IPS DF 6.9 (cell line): ENCODE measurements at places on chromosomes 5 and 9.

- H3K36me3 ChIP-seq, result no peaks in the 10 kb centered on the region
- H3K27ac ChIP-seq, result no peak overlapping the region
- no peaks in the 10 kb centered on the region for H3K27me3 ChIP-seq
- H3K4me3 ChIP-seq, result no peak overlapping the region
- DNase-seq, result no peak
Observed at GRCh38 chr5:74257645-74258313, 382.7 kb downstream of the ENC1 start.

DNA sequence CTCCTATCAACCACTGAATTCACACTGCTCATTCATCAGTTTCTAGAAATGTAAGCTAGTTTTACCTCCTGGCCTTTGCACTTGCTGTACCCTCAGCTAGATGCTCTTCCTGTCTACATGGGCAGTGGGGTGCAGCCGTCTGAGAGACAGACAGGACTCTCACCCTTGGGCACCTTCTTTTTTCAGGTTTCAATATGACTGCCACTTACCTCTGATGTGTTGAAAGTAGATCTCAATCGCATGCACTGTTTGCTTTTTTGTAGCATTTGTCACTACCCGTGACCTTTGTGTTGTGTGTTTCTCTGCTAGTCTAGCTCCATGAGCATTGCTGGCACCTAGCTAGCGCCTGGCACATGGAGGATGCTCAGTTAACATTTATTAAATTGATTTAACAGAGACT, 403.1 kb upstream of the TRPC7 start:
- no peak overlapping the region for H3K4me3 ChIP-seq
- no peaks in the 10 kb centered on the region for H3K4me1 ChIP-seq
- H3K36me3 ChIP-seq, result no peaks in the 10 kb centered on the region

DNA sequence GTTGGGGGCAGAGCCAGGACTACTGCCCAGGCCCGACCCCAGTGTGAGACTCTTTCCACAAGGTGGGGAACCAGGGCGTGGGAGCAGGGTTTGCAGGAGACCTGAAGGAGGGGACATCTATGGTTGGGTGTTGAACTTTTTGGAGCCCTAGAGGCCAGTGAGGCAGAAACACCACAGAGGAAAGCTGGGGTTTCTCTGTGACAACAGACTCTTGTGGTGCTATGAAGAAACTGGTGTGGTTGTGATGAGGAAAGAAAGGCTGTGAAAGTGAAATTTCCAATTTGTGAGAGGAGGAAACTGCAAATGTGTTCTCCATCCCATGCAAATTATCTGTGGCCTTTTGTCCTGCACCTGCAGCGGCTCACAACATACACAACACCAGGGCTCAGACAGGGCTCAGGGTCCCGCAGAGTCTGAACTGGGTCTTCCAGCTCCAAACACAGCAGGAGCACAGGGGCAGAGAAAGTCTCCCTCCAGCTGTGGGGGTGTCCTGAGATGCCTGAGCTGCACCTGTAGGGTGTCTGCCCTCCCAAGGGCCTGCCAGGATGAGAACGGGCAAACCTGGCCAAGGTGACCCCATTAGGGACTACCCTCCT, 51.4 kb upstream of the GRHPR start:
- H3K27me3 ChIP-seq, result no peaks in the 10 kb centered on the region
- no peaks in the 10 kb centered on the region for H3K36me3 ChIP-seq
- H3K27ac ChIP-seq, result no peak overlapping the region

DNA sequence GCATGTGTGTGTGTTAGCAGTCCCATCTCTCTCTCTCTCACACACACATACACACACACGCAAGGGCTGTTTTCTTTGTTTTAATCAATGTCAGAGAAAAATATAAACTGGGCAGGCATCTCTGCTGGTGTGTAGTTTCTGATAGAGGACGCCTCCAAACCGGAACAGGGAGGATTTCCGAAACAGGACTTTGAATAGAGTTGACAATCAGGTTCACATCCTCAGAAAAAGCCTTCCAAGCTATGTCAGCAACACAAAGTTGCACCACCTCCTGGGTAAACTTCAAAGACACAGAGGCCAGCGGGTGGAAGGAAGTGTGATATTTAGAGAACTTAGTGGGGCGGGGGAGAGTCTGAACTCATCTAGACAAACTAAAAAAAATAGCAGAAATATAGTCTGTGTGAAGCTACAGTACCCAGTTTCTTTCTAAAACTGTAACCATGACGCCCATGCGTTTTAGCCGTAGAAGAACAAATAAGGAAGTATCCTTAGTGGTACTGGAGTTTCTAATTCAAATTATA, 1.2 kb downstream of the ST8SIA4 start:
- H3K36me3 ChIP-seq, result no peaks in the 10 kb centered on the region
- peaks cover 28% of the 10 kb centered on the region; the same call in 1 of the 2 replicates for H3K27me3 ChIP-seq
- no peak overlapping the region for H3K27ac ChIP-seq
- H3K4me3 ChIP-seq, result no peak overlapping the region
- H3K4me1 ChIP-seq, result no peaks in the 10 kb centered on the region; the same call in 1 of the 2 replicates

DNA sequence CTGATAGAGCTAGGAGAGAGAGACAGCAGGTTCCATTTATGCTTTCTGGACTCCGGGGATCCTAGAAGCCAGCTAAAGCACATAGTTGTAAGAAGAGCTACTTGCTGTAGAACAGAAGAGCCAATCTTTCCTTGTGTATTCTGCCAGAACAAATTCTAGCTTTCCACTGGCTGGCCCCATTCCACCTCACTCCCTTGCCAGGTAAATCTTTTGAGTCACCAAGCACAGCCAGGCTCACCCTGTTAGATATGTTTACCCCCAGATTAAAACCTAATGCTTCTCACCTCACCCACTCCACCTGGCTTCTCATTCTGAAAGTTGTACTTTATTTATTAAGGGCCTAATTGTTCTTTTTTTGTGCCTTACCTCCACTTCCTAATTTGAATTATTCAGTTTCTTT, 48.9 kb upstream of the CHD1 start:
- H3K4me3 ChIP-seq, result no peak overlapping the region
- no peak for DNase-seq
- no peaks in the 10 kb centered on the region for H3K4me1 ChIP-seq
- H3K36me3 ChIP-seq, result no peaks in the 10 kb centered on the region

GRCh38 chr9:130561056-130561455, 18.3 kb upstream of the FUBP3 start:
- no peaks in the 10 kb centered on the region for H3K27me3 ChIP-seq
- H3K4me3 ChIP-seq, result no peak overlapping the region
- no peaks in the 10 kb centered on the region for H3K36me3 ChIP-seq
- no peak overlapping the region for H3K27ac ChIP-seq
- DNase-seq, result no peak

- no peaks in the 10 kb centered on the region for H3K27me3 ChIP-seq
- no peak overlapping the region for H3K27ac ChIP-seq
- H3K4me3 ChIP-seq, result no peak overlapping the region
- no peak for DNase-seq
- H3K36me3 ChIP-seq, result no peaks in the 10 kb centered on the region
Observed at GRCh38 chr5:135312255-135312935, 86.6 kb downstream of the MACROH2A1 start.

GRCh38 chr5:67921004-67921601, 294.5 kb upstream of the PIK3R1 start:
- no peaks in the 10 kb centered on the region for H3K36me3 ChIP-seq
- H3K4me3 ChIP-seq, result no peak overlapping the region
- H3K27ac ChIP-seq, result no peak overlapping the region
- H3K27me3 ChIP-seq, result no peaks in the 10 kb centered on the region
- DNase-seq, result no peak

DNA sequence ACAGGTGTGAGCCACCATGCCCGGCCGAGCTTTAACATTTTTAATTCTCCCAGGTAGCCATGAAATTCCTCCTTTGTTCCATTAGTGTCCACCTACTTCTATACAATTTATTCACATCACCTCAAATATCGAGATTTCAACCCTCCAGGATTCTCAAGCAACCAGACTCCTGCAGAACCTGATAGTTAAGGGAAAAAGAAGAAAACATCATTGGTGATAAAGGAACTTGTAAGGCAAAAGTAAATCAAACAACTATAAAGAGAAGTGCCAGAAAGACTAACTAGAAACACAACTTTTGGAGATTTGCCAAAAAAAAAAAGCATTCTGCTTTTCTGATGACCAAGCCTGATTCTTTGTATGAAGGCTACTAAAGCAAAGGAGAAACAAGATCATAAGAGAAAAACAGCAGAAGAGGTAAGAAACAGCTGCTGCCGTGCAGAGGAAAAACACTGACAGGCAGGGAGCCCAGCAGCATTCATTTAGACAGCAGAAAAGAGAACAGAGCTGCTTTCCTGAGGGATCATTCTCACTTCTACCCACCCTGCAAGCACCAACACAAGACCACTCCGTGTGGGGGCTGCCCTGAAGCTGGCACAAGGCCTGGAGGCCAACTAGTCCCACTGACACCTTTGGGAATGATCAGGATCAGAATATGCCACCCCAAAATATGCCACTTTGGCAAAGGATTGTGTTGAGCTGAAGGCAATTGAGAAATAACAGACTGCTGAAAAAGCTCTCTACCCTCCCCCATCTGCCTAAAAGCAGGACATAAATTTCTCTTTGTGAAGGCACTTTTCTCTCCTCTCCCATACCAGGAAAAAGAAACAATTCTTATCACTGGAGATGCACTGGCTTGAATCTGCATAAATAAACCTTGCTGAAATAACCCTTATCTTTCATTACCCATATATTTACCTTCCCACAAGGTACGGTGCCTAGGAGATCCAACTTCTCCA, 75.1 kb downstream of the ALDH7A1 start:
- no peak overlapping the region for H3K4me3 ChIP-seq
- DNase-seq, result no peak
- no peaks in the 10 kb centered on the region for H3K36me3 ChIP-seq
- H3K27me3 ChIP-seq, result no peaks in the 10 kb centered on the region

DNA sequence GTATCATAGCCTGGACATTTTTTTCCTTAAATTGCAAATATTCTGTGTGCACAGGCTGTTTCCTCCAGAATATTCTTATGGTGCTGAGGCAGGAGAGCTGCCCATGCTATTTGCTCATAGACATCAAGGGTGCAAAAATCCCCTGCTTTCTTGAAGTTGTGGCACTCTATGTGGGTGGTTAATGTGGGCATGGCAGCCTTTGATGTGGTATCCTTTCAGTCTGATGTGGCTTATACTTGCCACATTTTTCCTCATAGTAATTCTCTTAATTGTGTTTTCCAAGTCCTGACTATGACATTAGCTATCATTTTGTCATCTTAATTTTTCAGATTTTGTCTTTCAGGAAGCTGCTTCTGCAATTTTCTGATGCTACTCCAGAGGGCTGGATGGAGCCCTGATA, 353.3 kb downstream of the YTHDC2 start:
- H3K27ac ChIP-seq, result no peak overlapping the region
- no peaks in the 10 kb centered on the region for H3K4me1 ChIP-seq
- H3K36me3 ChIP-seq, result no peaks in the 10 kb centered on the region
- no peaks in the 10 kb centered on the region for H3K27me3 ChIP-seq

DNA sequence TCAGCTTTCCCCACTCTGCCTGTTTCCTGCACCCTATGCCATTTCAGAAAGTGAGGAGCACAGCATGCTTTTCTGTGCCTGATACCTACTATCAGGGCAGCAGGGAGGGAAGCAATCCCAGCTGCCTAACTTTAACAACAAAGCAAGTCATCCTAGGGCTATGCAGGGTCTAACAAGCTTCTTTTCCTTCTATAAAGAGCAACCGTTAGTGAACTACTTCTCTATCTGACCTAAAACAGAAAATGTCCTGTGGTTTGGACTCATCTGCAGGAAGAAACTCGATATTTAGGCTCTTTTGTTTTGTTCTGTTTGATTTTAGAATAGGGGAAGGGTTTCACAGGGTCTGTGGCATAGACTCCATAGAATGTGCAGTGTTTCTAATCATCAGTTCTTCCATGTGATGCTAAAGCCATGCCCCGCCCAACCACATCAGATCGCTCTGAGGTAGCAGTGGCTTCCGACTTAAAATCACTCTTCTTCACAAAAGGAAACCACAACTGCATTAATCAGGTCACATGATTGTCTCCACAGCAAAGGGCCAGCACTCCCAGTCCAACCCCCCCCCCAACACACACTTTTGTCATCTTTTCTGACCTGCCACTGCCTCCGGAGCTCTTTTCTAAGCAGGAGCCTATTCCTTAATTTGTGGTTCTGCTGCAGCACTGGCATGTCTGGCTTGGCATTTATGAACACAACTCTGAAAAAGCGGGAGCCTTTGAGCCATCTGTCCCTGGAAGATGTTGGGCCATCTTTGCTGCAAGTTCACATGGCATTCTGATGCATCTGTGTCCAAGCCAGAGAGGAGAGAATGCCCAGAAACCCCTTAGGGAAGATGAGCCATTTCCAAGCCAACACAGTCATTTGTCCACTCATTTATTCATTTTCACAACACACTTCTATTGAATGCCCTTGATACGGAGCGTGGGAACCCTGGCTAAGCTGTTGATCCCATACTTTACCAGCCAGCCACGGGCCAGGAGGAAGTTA, 71.6 kb downstream of the CFAP90 start:
- H3K4me1 ChIP-seq, result peaks cover 2% of the 10 kb centered on the region; the same call in 1 of the 2 replicates
- no peaks in the 10 kb centered on the region; the same call in 1 of the 2 replicates for H3K36me3 ChIP-seq
- no peak overlapping the region for H3K27ac ChIP-seq
- DNase-seq, result no peak

DNA sequence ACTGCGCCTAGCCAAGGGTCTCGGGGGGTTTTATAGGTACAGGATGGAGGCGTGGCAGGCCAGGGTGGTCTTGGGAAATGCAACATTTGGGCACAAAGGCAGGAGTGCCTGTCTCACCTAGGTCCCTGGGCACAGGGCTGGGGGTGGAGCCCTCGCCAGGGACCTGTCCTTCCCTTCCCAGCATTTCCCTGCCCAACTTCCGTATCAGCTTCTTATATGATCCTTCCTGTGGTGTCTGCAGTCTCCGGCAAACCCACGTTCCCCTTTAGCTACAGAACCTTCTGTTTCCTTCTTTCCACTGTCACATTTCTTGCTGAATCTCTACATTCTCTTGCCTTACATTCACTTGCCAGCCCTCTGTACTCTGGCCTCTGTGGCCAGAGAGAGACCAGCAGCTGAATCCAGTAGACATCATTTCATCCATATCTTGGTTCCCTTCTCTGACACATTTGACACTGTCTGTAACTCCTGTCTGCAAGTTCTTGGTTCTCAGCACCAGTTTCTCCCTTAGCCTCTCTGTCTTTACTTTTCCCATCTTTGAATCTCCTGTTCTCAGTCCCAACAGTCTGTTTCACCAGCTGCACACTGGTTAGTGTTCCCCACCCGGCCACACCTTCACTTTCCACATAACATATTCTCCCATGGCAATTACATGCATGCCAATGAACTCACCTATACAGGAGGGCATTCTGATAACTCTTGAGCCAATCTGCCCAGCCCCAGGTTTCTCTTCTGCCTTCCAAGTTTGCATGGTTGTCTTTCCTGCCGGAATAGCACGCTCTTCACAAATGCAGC, 134.7 kb upstream of the ZNF608 start:
- H3K27ac ChIP-seq, result no peak overlapping the region
- H3K36me3 ChIP-seq, result no peaks in the 10 kb centered on the region
- H3K4me3 ChIP-seq, result no peak overlapping the region
- H3K4me1 ChIP-seq, result no peaks in the 10 kb centered on the region

GRCh38 chr5:61678966-61679365, 346.9 kb downstream of the ZSWIM6 start:
- no peak overlapping the region for H3K4me3 ChIP-seq
- H3K27ac ChIP-seq, result no peak overlapping the region
- DNase-seq, result no peak
- H3K27me3 ChIP-seq, result no peaks in the 10 kb centered on the region
- peaks cover 2% of the 10 kb centered on the region; the same call in 1 of the 2 replicates for H3K4me1 ChIP-seq
- no peaks in the 10 kb centered on the region for H3K36me3 ChIP-seq
